ENCODE measurements at places on chromosomes 3 and 15.
A peak's percentile ranks its signal among the peaks of the same experiment; 100 is the strongest.

DNA sequence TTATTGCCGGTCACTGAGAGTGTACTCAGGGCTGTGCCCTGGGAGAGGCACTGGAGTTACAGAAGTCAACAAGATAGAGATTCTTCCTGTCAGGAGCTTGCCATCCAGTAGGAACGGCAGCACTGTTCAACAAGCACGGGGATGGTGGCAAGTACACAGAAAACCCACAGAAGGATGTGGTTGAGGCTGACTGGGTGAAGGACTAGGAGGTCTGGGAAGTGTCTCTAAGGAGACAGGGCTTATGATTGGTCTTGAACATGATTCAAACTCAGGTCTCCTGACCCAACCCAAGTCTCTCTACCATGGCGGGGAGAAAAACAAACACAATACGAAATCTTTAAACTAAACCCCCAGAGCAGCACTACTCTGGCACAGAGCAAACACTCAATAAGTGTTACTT lies 37.6 kb downstream of the ERICH6 start:
- DNase-seq, result no peak

DNA sequence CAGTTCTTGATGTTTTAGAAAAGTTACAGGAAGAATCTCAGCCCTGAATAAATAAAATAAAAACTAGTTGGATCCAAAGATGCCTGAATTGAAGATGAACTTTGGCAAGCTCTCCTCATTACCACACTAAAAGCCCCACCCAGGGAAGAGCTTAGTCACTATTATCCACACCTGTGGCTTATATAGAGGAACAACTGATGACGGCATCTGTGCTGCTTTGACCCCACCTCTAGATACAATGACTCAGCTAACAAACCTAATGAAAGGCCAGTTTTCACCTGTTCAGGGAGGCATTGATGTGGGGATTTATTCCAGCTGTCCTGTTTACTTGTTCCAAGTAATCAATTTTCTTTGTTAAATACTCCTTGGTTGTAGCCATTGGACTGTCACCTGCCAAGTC lies 604.7 kb upstream of the EPHA6 start:
- DNase-seq, result no peak

- DNase-seq, result no peak
These were observed 100.4 kb downstream of the CORO2B start for GRCh38 chr15:68679161-68679560.

- no peak for DNase-seq
These were observed 23.4 kb downstream of the DZIP1L start for GRCh38 chr3:138092023-138092422.

- DNase-seq, result no peak
These were observed 102.5 kb upstream of the PDZRN3 start for GRCh38 chr3:73727117-73727821.

GRCh38 chr3:132543011-132543739 lies 53.9 kb upstream of the ACKR4 start:
- DNase-seq, result peak; percentile 86

GRCh38 chr3:123642182-123642956 lies 57.5 kb upstream of the HACD2 start:
- peak; percentile 79 for DNase-seq

GRCh38 chr3:133188996-133189395 lies 150.8 kb downstream of the TMEM108 start:
- no peak for DNase-seq

GRCh38 chr3:23834082-23834870 lies 28.5 kb downstream of the UBE2E1 start:
- DNase-seq, result no peak

- no peak for DNase-seq
These were observed 377.4 kb upstream of the RGMA start for GRCh38 chr15:93466380-93466779.

DNA sequence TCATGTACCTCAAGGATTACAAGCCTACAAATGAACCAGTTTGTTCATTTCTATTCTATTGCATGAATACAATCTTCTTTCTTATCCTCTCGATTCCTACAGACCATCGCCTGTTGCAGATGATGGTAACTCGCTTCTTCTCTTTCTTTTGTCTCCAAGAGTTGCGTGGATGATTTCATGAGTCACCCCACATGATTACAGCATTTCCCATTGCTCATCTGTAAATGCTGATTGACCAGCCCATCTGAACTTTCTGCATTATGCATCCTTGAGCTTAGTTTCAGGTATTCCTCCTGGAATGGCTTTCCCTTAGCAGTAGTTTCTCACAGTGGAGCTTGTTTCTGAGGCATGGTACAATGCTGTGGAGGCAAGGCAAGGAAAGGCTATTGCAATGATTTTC lies 109.6 kb upstream of the TOPAZ1 start:
- no peak for DNase-seq

GRCh38 chr15:39649757-39650156 lies 68.9 kb downstream of the THBS1 start:
- DNase-seq, result no peak

DNA sequence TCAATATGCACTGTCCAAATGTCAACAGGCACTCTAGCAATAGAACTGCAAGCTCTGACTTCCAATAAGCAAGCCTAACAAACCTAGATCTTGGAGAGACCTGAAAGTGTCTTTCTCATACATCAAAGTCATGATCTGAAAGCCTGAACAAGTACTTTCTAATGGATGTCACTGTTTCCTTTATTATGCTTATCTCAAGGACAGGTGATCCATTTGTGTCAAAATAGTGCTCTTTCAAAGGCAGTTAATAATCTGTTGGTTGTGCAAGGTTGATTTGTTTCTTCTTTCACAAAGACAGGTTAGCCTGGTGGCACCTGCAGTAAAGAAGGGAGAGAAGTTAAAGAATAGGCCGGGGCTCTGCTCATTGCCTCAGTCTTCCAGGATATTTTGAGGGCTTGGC lies 146.8 kb downstream of the EPHB1 start:
- DNase-seq, result no peak

DNA sequence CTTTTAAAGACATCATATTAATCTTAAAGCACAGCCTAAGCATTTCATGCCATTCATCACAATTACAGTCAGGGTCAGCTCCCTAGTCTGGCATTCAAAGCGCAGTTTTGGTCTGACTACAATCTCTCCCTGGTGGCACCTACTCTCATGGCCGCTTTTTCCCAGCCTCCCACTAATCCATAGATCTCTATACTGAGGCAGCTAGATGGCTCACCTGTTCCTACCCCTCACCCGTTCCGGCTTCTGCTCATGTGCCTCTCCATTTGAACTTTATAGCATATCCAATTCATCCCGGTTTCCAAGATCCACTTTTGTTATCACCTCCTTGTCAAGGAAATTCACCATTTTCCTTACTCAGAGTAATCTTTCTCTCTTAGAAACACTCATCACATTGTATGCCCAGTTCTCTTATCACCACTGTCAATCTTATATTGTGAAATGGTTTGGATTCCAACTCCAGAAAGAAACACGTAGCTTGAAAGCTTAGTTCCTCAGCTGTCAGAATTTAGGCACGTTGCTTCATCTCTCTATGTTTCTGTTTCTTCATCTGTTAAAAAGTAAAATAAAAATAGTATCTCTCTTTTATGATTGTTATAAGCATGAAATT lies 220.0 kb upstream of the UBE2E2 start:
- DNase-seq, result no peak

DNA sequence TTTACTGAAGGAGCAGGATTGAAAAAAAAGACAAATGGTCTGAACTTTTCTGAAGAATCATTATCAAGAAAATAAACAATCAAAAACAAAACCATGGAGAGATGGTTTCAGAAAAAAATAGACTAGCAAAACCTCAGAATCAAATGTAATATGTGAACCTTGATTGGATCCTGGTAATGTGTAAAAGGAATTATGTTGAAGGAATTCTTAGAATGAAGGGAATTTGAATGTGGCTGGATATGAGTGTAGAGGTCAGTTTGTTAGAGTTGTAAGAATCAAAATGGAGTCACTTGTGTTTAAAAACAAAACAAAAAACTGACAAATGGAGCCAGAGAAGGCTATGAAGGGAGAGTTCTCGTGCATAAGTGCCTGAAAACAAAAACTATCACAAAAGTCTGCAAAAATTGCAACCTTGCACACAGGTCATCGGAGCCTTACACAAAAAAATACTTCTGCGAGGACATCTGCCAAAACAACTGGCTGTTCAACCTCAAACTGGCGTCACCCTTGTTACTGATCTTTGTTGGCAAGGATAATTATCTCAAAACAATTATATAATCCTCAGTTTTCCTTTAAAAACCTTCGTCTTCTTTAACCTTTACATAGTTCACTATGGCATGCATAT lies 19.1 kb upstream of the ATP13A3 start:
- no peak for DNase-seq

GRCh38 chr3:56976651-56977560 lies 83.6 kb upstream of the SPATA12 start:
- no peak for DNase-seq

DNA sequence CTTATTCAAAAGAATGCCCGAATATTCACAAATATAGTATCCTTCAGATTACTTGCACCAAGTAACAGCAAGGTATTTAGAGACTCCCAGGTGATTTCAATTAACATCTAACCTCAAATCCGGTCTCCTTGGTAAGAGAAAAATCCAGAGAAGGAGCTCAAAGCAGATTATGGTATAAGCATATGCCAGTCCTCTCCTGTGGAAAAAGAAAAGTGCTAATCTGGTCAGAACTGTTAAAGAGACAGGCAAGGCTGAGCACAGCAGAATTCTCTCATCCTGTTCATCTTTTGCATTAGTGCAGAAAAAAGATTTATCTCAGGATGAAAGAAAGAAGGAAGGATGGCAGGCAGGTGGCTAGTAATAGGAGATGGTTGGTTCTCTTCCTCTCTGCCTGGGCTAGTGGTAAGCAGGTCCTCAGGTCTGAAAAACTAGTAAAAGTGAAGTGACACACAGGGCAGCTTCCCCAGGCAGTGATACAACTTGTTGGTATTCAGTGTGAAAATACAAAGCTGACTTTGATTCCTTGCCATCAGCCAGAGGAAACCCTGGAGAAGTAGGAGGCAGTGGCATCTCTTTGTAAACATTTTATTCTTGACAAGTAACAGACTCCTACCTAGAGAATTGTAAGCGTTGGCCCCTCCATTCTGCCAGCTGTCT lies 14.2 kb downstream of the ATXN7 start:
- DNase-seq, result no peak

DNA sequence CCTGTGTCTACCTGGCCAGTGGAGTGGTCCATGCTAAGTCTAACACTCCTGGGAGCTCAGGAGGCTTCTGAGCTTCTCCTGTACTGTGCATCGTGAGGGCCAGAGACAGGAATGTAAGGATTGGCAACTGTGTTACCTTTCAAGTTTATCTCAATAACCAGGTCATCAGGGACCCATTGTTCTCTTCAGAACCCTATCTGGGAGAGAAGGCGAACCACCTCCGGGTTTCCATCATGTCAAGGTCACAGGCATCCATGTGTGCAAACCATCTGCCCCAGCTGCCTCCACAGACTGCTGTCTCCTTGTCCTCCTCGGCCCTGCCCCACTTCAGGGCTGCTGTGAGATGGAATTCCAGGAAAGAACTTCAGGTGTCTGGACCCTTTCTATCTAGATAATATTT lies 5.9 kb downstream of the ANKRD63 start:
- no peak for DNase-seq

- no peak for DNase-seq
These were observed 117.7 kb upstream of the TP63 start for GRCh38 chr3:189513281-189514117.

DNA sequence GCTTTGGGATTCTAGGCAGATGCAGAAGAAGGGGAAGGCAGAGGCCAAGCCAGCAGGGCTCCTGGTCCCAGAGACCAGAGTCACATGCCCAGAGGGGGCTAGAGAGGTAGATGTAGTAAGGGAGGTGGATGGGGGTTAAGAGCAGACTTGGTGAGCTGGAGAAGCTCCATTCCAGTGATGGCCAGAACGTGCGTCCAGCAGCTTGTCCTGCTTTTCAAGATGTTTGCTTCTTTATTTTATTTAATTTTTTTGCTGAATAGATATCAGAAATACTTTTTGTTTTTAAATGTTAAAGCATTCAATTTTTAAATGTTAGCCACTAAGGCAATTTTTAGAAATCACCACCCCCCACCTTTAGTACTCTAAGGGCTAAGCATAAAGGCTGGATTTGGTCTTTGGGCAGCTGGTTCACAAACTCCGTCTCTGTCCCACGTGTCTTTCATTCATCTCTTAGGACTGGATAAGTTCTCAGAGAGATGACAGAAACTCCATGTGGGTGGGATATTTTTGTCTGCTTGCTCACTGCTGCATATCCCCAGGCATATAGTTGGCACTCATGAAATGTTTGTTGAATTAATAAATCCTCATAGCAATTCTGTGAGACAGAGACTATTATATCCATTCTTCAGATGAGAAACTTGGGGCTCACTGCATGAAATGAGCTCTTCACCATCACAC lies 6.7 kb downstream of the COLQ start:
- no peak for DNase-seq

DNA sequence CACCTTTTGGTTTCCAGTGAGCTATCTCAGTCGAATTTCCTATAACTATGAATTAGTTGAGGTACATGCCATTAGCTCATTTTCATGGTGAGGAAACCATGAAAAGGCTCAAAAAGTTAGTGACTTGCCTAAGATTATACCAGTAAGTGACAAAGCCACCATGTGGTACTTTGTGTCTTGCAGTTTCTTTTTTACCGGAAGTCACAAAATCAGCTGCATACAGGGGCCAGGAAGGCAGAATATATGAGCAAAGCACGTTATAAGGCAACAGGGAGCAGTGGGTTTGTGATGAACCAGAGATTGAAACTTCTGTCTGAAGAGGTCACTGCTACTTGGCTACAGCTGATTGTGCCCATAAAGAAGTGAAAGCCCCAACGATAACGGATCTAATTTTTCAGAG lies 50.3 kb downstream of the CMTM8 start:
- no peak for DNase-seq

GRCh38 chr3:153972862-153973261 lies 148.3 kb upstream of the ARHGEF26 start:
- DNase-seq, result no peak

- peak; percentile 62 for DNase-seq
These were observed 93.9 kb downstream of the RBPMS2 start for GRCh38 chr15:64681424-64682024.

- DNase-seq, result peak; percentile 68
These were observed 20.7 kb upstream of the SLC28A1 start for GRCh38 chr15:84863565-84864443.

DNA sequence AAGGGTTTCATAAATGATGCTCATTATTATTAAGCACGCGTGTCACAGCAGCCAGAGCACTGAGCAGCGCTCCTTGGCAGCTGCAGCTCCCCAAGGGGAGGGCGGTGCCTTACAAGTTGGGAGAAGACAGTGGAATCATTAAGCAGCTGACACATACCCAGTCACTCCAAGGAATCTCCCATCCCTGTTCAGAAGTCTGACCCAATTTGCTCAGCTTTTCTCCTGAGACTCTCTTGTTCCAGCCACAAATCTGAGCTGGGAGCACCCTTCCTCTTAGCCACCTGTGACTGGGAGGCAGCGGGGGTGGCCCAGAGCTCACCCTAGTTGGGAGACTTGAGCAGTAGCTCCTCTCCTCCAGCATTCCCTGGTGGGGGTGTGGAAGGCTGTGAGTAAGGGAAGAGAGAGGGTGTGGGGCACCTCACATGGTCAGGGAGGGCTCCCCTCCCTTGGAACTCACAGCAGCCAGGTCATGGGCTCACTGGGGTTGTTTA lies 64.3 kb downstream of the DUT start:
- DNase-seq, result no peak
